ENCODE measurements at places on chromosomes 12 and 14.

- DNase-seq: no peak
Measured at GRCh38 chr14:34344318-34344717, 117.7 kb downstream of the SPTSSA start.

DNA sequence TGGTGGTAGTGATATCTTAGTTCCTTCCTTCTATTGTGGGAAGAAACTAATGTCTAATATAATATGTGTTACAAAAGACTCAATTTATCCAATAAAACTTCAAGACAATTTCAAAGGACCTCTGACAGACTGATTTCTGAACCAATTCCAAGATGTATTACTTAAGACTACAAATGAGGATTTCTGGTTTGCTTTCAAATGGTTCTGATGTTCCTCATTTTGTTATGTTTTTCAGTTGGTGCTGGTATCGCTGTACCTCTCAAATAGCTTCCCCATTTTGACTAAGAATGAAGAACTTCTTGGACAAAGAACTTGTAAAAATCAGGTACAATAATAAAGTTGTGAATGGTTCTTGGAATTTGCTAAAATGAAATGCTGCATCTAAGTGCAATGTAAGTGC is 19.4 kb upstream of the MBIP start:
- DNase-seq: no peak

DNA sequence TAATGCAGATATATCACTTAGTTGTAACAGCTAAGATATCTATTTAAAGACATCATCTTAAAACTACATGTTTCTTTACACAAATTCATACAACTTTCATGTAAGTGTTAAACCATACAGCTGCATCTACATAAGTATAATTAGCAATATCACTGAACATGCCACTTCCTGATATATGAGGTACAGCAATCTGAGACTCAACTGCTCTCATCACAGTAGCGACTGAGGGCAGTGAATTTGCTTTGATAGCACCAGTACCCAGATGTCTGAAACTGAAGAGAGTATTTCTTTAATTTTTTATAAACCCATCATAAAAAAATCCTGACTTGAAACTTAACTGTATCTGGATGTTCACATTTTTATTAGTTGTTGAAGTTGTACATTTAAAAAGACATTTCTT is 34.7 kb upstream of the NUAK1 start:
- DNase-seq: no peak

DNA sequence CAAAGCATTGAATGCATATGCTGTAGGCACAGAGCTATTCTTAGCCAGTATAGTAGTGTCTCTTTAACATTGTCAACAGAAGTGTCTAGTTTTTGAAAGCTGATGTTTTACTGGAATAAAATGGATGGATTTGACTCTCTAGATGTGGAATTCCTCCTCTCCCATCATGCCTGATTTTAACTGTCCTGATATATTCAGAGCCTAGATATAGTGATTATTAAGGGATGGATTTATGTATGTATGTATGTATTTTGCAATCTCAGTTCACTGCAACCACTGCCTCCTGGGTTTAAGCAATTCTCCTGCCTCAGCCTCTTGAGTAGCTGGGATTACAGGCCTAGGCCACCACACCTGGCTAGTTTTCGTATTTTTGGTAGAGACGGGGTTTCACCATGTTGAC is 144.8 kb upstream of the NAV3 start:
- DNase-seq: no peak

- no peak for DNase-seq
Measured at GRCh38 chr14:87257421-87257820, 735.6 kb downstream of the GALC start.

DNA sequence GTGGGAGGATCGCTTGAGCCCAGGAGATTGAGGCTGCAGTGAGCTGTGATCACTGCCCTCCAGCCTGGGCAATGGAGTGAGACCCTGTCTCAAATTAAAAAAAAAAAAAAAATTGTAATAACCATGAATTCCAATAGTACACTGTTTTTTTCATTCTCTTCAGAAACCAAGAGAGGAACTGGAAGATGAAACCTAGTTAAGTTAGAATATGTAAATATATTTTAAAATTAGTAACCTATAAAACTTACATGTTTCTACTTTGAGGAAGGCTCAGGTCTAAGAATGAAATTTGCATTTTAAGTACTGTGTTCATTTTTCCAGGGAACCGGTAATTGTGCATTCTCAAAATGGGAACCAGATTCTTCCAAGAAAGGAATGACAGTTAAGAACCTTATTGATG is 18.8 kb downstream of the KNTC1 start:
- no peak for DNase-seq

DNA sequence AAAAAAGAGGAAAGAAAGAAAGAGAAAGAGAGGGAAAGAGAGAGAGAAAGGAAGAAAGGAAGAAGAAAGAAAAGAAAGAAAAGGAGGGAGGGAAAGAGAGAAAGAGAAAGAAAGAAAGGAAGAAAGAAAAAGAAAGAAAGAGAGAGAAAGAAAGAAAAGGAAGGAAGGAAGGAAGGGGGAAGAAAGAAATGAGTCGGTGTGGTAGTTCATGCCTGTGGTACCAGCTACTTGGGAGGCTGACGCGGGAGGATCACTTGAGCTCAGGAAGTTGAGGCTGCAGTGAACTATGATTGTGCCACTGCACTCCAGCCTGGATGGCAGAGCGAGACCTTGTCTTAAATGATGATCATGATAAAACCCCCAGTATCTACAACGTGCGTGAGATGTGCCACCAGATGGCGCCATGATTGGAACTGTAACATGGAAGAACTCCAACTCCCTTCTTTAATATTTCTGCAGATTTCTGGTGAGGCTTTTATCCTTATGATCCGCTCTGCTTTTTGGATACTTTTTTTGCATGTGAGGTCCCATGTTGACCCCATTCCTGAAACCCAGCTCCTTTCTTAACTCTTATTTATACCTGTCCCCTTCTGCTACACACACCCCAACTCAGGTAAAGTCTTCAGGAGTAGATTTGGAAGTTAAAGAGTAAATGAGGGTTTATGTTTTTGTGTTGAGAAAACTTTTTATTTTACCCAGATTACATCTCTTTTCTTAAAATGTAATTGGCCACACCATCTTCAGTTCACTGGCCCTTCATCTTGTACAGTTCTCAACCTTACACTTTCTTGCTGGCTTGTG is 25.6 kb downstream of the RNASE10 start:
- DNase-seq: peak; percentile 54

DNA sequence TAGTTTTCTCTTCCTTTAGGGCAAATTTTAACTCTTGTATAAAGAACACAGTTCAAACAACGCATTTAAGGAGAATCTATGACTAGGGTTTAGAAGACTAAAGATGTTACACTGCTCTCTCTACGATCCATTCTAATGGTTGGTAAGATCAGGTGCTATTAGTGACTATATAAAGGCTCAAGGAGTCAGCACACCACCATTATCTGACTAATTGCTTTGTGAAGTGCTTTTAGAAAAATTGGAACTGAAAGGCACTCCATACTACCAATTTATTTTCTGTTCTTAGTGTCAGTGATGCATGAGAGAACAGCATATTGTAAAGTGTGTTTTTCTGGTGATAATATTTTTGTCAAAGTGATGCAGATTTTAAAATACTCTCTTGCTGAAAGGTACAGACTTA is 136.8 kb downstream of the SYT1 start:
- DNase-seq: no peak

DNA sequence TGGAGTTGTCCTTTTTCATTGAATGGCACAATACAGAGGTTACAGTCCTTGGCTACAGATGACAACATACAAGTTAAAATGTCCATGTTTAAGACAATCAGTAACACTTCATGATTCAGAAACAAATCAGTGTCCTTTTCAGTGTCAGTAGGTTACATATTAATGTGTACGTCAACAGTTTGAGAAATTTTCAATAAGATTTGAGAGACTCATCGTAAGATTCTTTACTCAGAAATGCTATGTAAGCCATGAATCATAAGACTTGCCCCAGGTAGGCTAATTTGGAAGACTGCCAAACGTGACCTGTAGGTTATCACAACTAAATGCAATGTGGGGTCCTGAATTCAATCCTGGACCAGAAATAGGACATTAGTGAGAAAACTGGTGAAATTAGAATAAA is 3.5 kb downstream of the RDH12 start:
- DNase-seq: no peak

- DNase-seq: no peak
Measured at GRCh38 chr12:5187136-5187535, 143.5 kb downstream of the KCNA5 start.

DNA sequence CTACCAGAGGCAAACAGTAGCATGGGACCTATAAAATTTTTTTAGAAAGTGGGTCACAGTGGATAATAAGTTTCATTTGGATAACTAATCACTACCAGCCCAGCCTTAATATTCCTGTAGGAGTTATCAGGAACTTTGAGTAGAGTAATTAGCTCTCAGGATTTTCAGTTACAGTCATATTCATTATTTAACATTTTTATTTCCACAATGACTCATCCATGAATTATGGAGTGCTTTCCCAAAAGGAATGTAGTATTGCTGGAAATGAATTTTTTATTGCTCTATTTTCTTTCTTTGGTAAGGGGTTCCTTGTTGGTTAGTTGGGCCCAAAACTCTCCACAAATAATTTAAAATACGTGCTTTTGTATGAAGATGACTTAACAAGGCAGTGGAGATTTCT is 53.7 kb downstream of the ERC1 start:
- DNase-seq: no peak

- DNase-seq: no peak
Measured at GRCh38 chr12:64010069-64010686, 165.7 kb downstream of the SRGAP1 start.

GRCh38 chr12:123105211-123105826 is 45.6 kb downstream of the PITPNM2 start:
- DNase-seq: no peak

DNA sequence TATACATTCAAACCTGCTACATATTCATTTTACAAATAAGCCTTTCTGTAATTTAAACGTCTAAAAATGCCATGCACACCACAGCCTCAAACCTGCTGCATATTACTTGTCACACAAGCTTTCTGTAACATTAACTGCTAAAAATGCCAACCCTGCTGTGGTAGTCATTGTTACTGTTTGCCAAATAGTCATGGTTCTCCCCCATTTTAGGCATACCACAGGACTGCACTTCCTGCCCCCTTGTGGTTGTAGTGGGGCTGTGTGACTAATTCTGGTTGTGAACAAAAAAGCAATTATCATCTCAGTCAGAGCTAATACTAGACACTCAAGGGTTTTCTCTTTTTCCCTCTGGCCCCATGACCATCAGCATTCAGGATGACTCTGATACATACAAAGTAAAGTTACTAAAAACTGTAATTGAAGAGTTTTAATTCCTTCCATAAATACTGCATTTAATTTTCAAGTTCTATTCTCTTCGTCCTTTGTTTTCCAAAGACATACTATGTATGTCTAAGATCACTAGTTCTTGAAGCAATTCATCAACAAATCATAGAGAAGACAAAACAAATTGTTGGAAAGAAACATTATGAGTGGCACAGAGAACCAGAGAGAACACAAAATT is 5.7 kb upstream of the SLC35F4 start:
- peak; percentile 8 for DNase-seq

- no peak for DNase-seq
Measured at GRCh38 chr14:73176685-73177084, 40.4 kb downstream of the PSEN1 start.

- DNase-seq: peak; percentile 93
Measured at GRCh38 chr12:103924761-103925641, 5.2 kb upstream of the HSP90B1 start.

- DNase-seq: no peak
Measured at GRCh38 chr14:69711065-69711464, 55.9 kb upstream of the SRSF5 start.

DNA sequence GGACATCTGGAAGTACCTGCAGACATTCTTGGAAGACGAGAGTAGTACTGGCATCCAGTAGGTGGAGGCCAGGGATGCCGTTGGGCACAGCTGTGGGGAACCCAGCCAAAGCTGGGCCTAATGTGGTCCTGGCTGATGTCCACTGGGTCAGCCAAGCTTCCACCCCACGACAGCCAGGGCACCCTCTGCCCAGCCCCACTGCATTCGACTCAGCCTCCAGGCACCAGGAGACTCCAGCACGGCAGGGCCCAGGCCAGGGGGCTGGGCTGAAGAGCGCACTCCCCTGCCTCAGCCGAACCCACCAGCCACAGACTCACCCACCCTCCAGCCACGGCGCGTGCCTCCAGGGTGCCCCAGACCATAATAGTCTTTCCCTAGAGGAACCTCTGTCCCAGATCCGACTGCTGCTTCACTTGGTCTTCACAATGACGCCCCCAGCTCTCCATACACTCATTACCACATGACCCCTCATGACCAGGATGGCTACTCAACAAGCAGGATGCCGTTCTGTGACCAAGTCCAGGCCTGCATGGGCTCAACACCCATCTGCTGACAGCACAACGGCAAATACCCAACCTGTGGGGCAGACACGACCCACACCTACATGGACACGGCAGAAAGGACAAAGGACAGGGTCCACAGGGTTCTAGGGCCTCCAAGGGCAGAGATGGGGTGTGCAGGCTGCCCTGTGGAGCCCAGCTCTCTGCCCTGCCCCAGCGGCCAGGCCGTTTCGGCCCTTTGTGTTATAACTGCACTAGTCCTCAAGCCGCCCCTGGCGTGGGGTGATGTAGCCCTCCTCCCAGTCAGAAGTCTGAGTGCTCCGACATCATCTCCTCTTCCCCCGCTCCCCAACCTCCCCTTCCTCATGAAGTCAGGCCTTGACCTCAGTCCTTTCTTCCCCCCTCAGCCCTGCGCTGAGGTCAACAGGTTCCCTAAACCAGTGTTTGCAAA is 22.8 kb downstream of the ITPK1 start:
- no peak for DNase-seq

GRCh38 chr12:128298091-128298748 is 31.2 kb downstream of the TMEM132C start:
- no peak for DNase-seq

DNA sequence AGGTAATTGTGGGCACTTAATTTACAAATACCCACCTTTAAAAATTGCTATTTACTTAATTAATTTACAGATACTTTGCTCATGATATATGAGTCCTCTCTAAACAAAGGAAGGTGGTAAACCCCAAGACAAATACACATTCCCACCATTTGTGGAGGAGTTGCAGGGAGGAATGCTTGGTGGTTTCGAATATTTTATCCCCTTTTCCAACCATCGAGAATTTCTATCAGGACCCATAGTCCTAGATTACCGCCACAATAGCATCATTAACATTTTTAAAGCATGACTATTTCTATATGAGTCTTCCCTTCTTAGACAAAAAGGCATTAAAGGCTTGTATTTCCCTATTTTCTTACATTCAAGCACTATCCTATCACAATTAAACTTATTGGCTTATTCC is 34.2 kb upstream of the PLEKHA5 start:
- no peak for DNase-seq

GRCh38 chr12:51970904-51971646 is 19.6 kb downstream of the ACVR1B start:
- peak; percentile 78 for DNase-seq

DNA sequence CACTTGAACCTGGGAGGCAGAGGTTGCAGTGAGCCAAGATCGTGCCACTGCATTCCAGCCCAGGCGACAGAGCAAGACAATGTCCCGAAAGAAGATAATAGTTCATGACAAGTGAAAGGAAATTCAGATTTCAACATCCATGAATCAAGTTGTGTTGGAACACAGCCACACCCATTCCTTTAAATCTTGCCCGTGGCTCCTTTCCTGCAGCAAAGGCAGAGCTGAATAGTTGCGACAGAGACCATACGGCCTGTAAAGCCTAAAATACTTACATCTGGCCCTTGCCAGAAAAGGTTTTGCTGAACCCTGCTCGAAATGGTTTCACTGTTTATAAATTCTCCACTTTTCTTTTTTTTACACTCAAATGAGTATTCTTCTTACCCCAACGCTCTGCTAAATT is 17.7 kb upstream of the ITPK1 start:
- no peak for DNase-seq
